ENCODE measurements at places on chromosomes 12 and 14. TPM values are rescaled to one million over a fixed set of nuclear protein-coding genes. Genes with fewer than 3 reads are reported as not detected.

GRCh38 chr12:53096089-53096741 lies 1.3 kb upstream of the IGFBP6 start:
- DNase-seq = no peak

The SPTB gene
- 0.08 TPM for total RNA-seq

The USP44 gene
- 10.4 TPM for total RNA-seq

The RNASE3 gene
- total RNA-seq = not detected

DNA sequence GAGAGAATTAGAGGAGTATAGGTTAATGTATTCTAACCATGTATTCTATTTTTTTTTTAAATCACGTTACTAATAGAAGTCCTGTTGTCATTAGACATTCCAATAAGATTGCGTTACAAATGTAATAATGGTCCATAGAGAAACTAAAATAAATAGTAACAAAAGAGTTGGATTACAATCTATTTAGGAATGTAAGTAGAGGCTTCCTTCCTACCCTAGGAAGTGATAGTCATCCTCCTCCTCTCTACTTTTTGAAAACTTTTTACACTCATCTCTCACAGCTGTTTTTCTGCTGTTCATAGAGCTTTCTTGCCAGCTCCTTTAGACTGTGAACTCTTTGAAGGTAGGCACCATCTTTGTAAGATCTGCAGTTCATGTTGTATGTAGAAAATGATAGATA lies 23.6 kb downstream of the TRHDE start:
- no peak for DNase-seq

DNA sequence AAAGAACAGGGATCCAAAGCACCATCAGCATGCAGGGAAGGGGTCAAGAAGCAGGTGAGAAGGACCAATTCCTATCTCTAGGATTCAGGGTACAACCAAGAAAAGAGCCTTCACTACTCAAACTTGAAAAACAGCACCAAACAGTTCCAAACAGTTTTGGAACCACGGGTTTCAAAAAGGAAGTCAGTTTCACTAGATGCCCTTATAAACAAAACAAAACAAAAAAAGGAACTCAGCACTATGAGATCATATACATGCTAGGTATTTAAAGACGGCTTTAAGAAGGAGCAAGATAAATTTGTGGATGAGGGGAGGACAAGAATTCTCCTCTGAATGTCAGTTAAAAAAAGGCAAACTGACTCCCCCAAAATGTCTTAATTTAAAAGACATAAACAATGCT lies 6.0 kb downstream of the INSM2 start:
- DNase-seq = no peak

The EML1 gene
- total RNA-seq = 10.0 TPM

GRCh38 chr14:54564071-54564867 lies 2.7 kb upstream of the SAMD4A start:
- DNase-seq = no peak

The PLEKHD1 gene
- total RNA-seq = 0.80 TPM

DNA sequence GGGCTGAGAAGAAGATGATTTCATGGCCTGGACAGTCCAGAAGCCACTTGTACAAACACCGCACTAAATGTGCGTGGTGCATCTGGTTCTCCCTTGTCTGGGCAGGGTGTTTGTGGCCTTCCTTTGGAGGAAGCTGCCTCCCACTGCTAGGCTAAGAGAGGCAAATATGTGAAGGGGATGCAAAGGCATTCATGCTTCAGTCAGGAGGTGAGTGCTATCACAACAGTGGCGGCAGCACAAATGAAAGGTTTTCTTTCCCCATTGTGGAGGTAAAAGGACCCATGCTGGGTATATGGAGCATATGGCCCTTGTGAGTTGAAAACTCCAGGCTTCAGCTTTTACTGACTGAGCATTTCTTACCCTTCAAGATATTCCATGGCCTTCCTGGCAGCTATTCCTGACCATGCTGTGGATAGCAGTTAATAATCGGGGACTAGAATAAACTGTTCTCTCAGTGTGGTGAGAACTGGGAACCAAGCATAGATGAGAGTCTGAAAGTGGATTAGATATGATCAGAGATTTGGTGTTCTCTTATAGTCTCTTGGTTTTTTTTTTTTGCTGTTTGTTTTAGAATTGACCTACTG lies 69.9 kb downstream of the MYRFL start:
- DNase-seq = no peak

DNA sequence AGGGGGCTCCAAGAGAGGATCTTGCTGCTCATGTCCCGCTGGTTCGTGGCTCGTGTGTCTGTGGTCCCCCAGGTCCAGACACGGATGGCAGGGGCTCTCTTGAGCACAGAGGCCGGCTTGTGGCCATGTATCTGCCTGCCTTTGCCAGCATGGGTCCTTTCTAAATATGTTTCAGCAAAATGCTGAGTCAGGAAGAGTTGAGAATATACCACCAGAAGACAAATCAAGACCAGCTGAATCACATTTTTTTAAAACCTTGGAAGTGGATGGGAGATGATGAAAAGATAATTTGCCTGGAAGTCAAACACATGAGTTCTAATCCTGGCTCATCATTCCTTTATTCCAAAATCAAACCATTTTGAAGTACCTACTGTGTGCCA lies 58.0 kb downstream of the NUAK1 start:
- DNase-seq = no peak

The TMEM179 gene
- total RNA-seq = 0.54 TPM

GRCh38 chr12:93570552-93571364 lies 1.7 kb upstream of the SOCS2 start:
- DNase-seq = peak; percentile 91
